LNCaP clone FGC (cell line): ENCODE measurements at places on chromosomes 5 and 9.

DNA sequence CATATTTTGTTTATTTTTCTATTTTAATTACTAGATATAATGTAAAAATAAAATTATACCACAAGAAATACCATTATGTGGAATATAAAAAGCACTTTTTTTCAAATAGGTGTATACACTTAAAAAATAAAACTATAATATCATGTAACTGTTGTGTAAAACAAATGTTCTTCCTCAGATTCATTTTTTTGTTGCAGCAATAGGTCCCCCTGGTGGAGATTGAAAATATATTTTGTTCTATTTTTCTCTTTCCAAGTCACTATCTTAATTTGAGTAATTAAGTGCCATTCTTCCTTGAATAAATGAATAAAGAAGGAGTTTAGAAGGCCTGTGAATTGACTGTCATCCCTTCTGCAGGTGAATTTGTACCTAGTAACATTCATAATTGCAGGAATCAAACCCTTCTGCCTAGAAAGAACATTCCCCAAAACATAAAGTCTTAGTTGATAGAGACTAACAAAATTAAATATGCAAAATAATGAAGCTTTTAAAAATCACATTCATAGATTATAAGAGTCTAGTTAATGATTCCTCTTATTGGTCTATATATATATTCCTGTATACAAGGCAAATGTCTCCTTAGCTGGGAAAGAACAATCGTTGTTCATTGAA lies 23.4 kb downstream of the CETN3 start:
- no peak for DNase-seq

DNA sequence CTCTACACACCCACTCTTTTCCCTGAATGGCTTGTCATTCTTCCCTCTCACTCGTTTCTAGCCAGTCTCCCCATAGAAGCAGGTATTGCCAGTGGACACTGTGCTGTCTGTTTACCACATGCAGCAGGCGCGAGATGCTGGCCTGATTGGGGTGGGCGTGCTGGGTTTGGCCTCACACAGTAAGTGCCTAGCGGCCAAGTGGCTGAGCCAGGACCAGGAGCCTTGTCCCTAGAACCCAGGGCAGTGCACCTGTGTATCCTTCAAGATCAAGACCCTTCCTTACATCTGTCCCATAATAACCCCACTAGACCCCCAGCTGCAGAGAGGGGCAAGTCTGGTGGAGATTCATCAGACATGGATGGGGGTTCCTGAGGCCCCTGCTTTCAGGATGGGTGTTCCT lies 112.8 kb upstream of the IRX4 start:
- DNase-seq: no peak

DNA sequence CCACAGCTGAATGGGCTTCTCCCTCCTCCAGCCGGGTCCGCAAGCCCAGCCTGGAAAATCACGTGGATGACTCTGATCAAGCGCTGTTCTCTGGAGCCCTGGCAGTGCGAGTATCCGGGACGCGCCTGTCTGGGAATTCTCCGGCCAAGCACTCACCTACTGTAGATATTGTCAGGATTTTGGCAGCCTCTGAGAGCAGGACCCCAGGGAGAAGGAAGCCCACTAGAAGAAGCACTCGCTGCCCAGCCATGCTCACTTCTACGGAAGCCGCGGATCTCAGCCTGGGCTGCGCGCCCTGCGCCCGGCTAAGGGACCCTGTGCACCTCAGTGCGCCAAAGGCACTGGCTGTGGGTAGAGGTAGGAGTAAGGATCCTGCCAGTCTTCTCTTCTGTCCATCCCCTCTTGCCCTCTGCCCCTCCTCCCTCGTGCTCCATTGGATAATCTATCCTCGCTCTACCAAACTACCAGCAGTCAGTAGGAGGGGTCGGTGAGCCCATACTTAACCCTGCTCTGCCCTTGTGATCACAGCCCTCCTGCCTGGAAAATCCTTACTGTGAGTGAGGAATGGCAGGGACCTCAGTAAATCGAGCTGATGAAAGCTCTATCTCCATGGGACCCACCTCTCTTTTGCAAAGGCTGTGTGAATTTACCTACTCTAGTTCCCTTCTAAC lies at the start of gene UGT3A2:
TSS of gene UGT3A2 (minus strand) at position 343 of the 671 bp plus-strand sequence. CDS start at position 250, 93 bp downstream.
- no peak for DNase-seq

GRCh38 chr5:55851675-55851979 lies 470 bp downstream of the IL31RA start:
- DNase-seq: no peak

- DNase-seq: no peak
These were observed 33.6 kb upstream of the SHC3 start for GRCh38 chr9:89212171-89212570.

DNA sequence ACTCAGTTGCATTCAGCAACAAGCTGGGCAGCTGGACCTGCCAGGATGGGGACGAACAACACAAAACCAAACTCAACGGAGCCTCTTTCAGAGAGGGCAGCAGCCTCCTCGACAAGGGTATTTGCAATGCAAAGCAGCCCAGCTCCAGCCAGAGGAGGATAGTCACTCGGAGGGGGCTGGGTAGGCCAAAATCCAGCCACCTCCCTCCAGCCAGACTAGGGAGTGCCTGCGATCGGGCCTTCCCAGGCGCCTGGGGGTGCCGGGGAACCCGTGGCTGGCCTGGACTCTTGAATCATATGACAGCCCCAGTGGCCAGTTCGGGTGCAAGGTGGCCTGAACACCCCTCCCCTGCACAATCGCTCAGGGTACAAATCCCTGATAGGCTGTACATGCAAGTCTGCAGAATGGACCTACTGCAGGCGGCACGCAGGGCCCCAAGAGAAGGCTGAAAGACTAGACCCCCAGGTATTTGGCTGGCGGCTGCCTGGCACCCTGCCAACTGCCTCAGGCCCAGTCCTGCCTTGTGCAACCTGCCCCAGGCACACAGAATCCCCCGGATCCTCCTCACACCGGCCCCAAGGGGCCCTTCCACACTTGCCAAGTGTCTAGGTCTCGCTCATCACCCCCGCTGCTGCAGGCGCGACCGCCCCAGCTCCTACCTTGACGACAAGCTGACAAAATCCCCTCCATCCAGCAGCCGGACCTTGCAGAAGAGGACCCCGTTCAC lies 1.3 kb downstream of the EEIG1 start:
- no peak for DNase-seq

GRCh38 chr5:87198010-87198409 lies 69.7 kb upstream of the RASA1 start:
- DNase-seq: no peak

DNA sequence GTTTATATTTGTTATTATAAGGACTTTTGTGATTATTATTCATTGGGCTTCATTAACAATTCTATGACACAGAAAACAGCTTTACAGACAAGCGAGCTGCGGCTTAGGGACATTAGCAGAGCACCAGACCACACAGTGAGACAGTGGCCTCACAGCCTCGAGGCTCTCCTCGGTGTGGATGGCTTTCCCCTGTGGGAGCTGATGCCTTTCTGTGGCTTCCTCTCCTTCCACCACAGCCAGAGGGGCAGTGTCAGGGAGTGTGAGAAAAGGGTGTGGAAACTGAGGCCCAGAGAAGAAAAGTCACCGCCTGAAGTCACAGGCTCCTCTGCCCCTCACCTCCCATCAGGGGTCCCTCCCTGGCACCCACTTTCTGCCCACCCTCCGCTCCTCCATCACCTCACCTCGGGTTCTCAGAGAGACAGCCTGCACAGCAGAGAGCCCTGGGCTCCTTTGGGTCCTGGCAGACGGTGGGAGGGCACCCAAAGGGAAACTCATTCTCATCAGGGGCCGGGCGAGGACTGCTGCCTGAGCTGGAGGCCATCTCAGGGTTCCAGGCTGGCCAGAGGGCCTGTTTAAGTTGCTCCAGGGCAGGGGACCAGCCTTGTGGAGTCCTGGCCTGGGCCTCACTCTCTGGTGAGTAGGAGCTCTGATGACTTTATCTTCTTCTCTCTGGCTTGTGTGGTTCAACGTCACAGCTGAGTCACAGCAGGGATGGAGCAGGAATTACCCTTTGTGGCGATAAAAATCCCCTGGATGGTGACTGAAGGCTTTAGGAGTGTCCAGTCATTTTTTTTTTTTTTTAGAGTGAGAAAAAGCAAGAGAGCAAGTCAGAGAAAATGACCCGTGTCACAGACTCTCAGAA lies 830 bp downstream of the TRAF1 start:
- no peak for DNase-seq

DNA sequence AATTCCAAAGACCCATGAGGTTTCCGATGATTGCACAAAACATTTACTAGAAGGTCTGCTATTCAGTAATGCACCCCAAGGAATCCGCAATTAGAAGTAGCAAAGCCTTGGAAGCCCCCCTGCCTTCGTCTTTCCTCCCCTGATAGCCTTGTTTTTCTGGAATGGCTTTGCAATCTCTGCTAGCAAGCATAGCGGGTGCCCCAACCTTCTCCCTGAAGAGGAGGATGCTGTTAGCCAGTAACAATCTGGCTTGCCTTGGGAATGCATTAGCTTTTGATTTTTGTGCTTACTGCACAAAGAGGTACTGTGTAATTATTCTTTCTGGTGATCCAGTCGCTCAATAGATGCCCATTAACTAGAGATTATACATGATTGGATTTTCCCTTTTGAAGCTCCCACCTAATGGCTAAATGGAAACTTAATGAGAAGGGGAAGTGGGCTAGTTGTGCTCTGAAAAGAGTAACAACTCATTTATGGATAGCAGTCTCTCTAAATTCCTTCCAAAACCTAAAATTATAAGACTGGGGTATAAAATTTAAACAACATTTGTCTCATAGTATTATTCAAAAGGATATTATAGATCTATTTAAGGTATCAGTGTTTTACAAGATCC lies 91.6 kb downstream of the FBXW11 start:
- no peak for DNase-seq

DNA sequence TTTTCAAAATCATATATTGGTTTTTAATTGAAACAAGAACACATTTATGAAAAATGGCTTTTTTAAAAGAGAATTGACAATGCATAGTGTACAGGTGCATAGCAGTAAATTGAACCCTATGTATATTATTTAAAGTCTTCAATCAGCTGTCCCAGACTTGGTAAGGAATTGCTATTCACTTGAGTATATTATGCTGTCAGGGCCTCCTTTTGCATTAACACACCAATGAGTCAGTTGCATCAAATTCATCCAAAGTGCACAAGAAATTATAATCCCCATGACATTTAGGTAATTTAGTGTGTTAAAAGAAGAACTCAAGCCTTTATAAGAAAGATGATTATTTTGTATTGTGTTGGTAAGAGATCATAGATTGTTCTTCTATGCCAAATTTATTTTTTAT lies 748.8 kb upstream of the RIOK2 start:
- no peak for DNase-seq

- no peak for DNase-seq
These were observed 108.2 kb upstream of the IFNE start for GRCh38 chr9:21590058-21590996.

DNA sequence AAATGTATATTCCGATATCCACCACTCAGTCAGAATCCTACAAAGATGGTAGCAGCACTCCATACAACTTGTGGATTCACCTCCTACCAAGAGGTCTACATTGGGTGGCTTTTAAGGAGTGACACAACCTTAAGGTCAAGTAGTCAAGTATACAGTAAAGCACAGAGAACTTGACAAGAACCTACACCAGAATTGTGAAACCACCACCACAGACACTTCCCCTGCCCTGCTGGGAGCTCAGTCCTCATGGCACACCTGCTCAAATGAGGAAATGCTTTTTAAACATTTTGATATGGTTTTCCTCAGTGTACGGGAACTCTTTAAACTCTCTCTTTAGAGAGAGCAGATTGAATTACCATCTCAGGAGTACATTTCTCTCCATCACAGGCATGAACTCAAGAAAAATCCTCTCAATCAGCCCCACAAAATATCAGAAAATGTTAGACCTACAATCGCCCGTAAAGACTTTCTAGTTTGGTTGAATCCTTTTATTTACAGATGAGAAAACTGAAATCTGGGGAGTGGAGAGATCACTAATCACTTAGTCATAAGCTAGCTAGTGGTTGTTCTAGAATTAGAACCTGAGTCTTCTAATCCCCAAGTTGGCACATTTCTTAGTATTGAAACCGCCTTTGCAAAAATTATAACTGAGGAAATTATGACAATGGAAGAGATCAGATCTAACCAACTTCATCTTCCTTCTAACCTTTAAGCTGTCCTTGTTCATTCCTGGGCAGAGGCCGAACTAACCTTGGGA lies 38.5 kb upstream of the NR4A3 start:
- no peak for DNase-seq

- DNase-seq: no peak
These were observed 73.3 kb downstream of the PRKACG start for GRCh38 chr9:68940573-68940972.

- no peak for DNase-seq
These were observed 10.1 kb downstream of the FBXL7 start for GRCh38 chr5:15510092-15510491.

DNA sequence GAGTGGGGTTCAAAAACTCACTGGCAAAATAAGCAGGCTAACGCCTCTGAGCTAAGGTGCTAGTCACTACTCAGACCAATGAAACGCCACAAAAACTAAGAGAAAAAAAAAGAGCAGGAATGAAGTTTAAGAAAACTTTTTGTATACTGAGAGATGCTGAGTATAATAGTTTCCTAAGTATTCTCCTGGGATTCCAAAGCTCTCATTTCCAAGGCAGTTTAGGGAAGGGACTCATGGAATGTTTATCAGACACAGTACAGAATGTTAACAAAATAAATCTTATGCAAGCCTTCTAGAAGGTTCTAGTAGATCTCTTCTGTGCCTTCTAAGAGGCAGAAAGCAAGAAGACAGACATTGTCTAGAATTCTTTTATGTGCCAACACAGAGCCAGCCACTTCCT lies 361.9 kb downstream of the MTRR start:
- DNase-seq: no peak

GRCh38 chr5:159415301-159415937 lies 85.1 kb upstream of the IL12B start:
- DNase-seq: no peak

- DNase-seq: no peak
These were observed 22.2 kb upstream of the ZBTB34 start for GRCh38 chr9:126838055-126838811.

- no peak for DNase-seq
These were observed 6.2 kb downstream of the OBP2A start for GRCh38 chr9:135552021-135552697.

GRCh38 chr5:151084363-151084762 lies 3.5 kb upstream of the TNIP1 start:
- no peak for DNase-seq

DNA sequence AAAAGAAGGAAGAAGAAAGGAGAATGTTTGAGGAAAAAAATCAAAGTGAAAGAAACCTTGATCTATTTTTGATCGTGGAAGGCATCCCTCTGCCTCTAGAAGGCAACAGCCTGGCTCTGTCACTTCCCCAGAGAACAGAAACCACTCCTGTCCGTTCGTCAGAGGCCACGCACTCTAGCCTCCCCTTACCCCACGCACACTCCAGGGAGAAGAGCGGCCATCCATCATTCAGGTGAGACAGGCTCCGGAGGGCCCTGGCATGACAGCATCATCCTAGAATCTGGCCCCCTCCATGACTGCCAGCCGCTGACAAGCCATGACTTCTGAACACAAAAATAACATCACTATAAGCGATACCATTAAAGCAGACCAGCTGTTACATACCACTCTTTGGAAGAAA lies 135.8 kb downstream of the ROR2 start:
- no peak for DNase-seq

- DNase-seq: no peak
These were observed 414.0 kb downstream of the ELAVL2 start for GRCh38 chr9:23412046-23412445.
